ENCODE measurements at places on chromosomes 16 and 17. TPM values are rescaled to one million over a fixed set of nuclear protein-coding genes. Genes with fewer than 3 reads are reported as not detected.
A peak's percentile ranks its signal among the peaks of the same experiment; 100 is the strongest.

- peak; percentile 7 for DNase-seq
Measured at GRCh38 chr16:87897521-87898505, 28.5 kb upstream of the SLC7A5 start.

DNA sequence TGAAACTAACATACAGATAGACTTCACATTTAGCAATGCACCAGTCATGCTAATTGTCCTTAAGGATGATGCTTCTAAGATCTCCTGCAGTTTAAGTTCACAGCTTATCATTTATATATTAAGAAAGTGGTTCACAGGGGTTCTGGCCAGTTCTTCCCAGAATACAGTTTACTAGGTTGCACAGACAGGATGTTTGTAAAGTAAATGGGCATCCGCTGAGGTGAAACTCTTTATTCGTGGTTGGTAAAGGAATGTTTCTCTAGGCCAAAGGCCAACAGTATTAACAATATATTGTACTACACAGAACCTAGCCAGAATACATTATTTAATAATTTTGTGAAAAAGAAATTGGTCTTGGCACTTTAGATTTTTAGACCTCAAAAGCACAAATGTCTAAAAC lies 1427.3 kb downstream of the CDH8 start:
- no peak for DNase-seq

DNA sequence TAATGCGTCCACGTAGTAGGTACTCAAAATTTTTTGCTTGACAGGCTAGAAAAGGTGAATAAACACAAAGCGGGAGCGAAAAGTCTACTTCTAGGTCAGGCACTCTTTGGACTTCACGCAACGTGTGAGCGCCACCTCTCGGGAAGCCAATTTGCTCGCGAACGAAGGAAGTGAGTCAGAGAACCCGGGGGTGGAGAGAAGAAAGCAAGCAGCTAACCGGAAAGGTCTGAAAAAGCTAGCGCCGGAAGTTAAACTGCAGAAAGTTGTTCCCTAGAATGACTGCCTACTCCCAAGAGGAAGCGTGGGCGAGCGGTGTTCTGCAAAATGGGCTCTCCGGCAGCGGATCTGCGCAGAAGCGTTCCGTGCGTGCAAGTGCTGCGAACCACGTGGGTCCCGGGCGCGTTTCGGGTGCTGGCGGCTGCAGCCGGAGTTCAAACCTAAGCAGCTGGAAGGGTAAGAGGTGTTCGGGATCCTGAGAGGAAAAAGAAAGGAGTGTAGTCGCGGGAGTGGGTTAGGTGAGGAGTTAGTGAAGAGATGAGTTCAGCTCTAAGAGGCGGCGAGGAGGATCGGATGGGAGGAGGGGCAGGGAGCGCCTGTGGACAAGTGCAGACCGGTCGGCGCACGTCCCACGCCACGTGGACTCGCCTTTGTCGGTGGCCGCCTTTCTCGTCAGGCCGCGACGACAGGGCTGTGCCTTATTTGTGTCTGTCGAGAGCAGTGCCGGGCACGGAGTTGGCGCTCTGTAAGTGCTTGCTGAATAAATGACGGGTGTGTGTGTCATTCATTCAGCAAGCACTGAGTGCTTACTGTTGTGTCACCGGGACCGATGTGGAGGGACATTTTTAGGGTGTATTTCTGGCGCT lies at the start of gene NME1:
Gene NME1, plus strand, starts transcription at position 350 of the 863 bp plus-strand sequence. CDS start 2,096 bp downstream, outside the sequence.
- DNase-seq = peak; percentile 99

DNA sequence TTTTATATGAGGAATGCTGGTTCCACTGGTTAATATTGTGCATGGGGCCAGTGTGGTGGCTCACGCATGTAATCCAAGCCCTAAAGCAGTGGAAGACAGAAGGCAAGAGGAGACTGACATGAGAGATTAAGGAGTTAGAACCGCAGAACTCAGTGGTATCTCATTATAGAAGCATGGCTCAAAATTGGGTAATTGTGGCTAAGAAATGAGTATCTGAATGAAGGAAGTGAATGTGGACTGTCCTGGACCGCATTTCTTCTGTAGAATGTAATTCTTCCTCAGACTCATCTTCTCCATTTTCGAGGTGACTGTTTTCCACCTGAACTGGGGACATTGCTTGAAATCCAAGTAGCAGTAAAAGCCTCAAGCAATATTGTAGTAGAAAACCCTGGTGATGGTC lies 42.6 kb upstream of the CDR2 start:
- DNase-seq = no peak

DNA sequence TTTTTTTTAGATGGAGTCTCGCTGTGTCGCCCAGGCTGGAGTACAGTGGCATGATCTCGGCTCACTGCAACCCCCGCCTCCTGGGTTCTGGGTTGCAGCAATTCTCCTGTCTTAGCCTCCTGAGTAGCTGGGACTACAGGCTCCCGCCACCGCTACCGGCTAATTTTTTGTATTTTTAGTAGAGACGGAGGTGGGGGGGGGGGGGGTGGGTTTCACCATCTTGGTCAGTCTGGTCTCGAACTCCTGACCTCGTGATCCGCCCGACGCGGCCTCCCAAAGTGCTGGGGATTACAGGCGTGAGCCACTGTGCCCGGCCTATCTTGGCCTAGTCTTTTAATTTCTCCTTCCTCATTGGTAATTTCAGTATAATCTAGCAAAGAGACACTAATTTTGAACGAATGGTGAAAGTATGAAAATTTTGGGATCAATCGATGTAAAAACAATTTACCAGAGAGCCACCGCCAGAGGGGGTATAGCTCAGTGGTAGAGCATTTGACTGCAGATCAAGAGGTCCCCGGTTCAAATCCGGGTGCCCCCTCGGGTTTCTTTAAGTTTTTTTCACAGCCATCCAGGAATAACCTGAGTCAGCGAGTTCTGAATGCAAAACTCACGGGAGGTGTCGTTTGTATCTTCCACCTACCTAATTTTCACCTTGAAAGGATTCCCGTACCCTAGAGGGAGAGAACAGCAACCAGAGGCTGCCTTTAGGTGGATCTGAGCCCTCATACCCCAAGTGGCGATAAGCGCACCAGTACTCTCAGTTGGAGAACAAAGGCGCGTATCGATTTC lies 2.5 kb upstream of the LASP1 start:
- DNase-seq = peak; percentile 67

- no peak for DNase-seq
Measured at GRCh38 chr17:80229011-80229410, 8.8 kb downstream of the SLC26A11 start.

CCL11 gene
- not detected for polyA plus RNA-seq

GRCh38 chr16:78200623-78201096 lies 101.2 kb downstream of the WWOX start:
- DNase-seq = no peak

TOX3 gene
- not detected for polyA plus RNA-seq

DNA sequence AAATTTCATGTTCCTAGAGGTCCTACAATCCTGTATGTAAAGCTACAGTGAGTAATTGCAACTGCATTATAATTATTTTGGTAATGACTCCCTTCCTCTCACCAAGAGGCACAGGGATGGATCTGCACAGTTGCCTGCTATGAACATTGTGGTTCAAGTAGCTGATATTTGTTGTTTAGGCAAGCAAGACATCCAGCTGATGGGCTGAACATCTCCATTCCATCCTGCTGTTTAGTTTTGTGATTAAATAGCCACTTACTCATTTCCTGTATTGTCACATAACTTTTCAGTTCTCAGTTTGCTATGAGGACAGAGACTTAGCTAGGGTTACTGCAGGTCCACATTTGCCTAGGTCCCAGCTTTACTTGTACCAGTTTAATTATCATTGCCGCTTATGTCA lies 181.2 kb upstream of the TBX2 start:
- peak; percentile 76 for DNase-seq

C16orf86 gene
- 4.1 TPM for polyA plus RNA-seq

GRCh38 chr16:88468275-88469129 lies 15.4 kb downstream of the ZFPM1 start:
- no peak for DNase-seq

DNA sequence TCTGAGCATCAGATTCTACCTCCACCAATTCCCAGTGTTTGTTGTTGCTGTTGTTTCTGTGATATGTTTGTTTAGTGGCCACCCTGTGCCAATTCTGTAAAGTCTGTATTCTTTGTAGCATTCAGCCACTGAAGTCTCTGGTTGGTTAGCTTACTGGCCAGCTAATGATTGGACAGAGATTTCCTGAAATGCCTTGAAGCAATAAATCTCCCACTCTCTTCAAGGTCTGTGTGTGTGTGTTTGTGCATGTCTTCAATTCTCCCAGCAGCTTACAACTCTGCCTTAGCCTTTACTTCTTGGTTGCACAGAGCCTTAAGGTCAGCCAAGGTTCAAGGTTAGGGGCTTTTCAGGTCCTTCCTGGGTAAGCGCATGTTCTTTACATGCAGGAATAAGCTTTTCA lies 38.2 kb downstream of the PRPSAP2 start:
- no peak for DNase-seq

MYOCD gene
- not detected for polyA plus RNA-seq

DNA sequence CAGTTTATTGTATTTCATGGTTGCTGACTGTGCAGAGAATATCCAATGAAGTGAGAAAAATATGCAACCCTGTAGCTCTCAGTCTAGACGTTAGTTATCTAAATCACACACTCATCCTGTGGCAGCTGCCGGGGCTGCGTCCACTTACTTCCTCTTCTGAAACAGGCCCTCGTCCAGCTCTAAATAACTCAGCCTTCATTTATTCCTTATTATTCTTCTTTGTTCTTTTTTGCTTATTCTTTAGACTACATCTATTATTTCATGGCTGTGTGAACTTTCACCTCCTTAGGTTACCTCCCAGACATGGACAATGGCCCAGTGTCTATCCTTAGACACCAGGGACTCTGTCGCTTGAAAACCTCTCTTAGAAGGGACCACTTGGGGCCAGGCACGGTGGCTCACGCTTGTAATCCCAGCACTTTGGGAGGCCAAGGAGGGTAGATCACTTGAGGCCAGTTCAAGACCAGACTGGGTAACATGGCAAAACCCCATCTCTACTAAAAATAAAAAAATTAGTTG lies 3.4 kb upstream of the THUMPD1 start:
- peak; percentile 59 for DNase-seq

DNA sequence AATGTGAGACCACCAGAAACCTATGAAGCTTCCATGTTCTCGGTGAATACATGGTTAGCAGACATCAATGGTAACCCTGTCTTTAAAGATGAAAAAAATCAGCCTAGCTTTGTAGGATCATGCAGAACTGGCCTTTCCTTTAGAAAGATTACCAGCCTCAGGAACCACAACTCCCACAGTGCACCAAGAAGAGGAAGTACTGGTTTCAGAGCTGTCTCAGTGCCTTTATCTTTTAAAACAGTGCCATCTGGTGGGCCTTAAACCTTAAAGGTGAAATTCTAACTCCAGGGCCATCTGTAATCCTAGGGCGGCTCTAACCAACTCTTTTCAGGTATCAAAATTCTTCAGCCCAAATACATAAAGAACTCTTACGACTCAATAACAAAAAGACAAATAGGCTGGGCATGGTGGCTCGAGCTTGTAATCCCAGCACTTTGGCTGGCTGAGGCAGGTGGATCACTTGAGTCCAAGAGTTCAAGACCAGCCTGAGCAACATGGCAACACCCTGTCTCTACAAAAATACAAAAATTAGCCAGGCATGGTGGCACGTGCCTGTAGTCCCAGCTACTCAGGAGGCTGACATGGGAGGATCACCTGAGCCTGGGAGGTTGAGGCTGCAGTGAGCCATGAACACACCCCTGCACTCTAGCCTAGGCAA lies 5.4 kb downstream of the ATPAF2 start:
- peak; percentile 85 for DNase-seq

DNA sequence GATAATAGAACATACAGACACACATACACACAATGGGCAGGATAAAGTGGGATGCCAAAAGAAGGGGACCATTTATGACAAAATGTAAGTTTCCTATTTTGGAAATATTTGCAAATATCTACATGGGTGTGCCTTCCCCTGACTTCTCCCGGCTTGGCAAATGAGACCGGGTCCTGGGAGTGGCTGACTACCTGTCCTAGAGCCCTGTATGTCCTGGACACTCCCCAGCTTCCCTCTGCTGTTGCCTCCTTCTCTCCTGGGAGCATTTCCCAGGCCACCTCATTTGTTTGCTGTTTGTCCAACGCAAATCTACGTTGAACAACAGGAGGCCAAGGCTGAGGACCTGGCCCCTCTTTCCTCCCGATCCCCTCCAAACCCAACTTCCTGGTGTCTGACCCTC lies 16.9 kb downstream of the PECAM1 start:
- DNase-seq = no peak

SLC6A4 gene
- not detected for polyA plus RNA-seq

ESRP2 gene
- polyA plus RNA-seq = not detected

- DNase-seq = no peak
Measured at GRCh38 chr16:85399583-85400284, 213.4 kb upstream of the GSE1 start.

DNA sequence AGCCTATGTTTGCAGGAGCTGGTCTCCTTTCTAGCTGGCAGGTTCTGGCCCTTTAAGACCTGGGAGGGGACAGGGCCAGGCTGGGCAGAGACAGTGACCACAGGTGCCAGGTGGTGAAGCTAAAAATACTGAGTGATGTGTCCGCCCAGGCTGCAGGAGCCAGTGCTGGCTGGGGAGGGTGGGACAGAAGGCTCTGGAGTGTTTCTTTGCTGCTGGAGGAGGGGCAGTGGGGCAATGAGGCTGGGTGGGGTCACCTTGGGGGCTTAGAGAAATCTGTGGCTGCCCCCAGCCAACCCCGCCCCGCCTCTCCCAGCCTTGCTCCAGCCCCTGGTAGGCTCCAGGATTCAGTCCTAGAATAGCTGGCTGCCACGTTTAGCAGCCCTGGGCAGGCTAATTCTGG lies 30.4 kb upstream of the SBK1 start:
- DNase-seq = no peak

DNA sequence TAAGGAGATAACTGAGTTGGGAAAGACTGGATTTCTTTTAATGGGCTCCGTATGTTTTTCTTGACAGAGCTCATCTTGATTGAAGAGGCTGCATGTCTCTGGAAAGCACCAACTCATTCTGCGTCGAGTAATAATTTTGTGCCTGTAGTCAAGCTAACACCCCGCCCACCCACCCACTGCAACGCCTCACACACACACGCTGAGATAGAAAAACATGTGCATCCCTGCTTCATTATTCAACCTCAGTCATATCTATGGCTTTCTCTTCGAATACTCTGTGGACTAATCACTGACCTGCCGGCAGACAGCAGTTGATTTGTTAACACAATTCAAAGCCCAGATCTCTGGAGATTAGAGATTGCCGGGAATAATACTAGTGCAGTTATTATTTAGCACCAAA lies 220.2 kb upstream of the TOM1L1 start:
- no peak for DNase-seq

SLC25A19 gene
- 14.4 TPM for polyA plus RNA-seq

GRCh38 chr17:44604116-44604761 lies 47.0 kb downstream of the FZD2 start:
- no peak for DNase-seq

GRCh38 chr17:36608794-36609497 lies 7.6 kb downstream of the MRM1 start:
- DNase-seq = peak; percentile 47

All from CD14-positive monocyte (primary cell).